Esophagus squamous epithelium (tissue), 5 donors: ENCODE measurements at places on chromosomes 3 and 15. TPM values are rescaled to one million over a fixed set of nuclear protein-coding genes. Genes with fewer than 3 reads are reported as not detected.

DNA sequence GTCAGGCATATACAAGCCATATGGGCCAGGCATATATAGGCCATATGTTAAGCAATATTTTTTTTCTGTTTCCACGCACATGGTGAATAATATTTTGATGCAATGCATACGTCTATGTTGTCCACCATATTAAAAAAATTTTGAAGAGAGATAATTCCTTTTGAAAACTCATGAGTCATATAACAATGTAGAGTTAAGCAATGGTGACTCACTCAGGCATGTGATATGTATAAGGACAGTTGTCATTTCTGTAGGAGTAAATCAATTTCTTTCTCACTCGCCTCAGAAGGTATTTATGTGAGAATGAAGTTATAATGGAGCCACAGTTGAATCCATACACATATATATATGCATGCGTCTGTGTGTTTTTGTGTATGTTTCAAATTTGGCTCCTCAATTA, 272.6 kb downstream of the EPHA3 start:
- no peaks in the 10 kb centered on the region for H3K4me1 ChIP-seq
- no peaks in the 10 kb centered on the region for H3K27me3 ChIP-seq
- H3K4me3 ChIP-seq = no peak overlapping the region
- no peaks in the 10 kb centered on the region for H3K36me3 ChIP-seq
- no peak for DNase-seq
- no peak overlapping the region for H3K27ac ChIP-seq

DNA sequence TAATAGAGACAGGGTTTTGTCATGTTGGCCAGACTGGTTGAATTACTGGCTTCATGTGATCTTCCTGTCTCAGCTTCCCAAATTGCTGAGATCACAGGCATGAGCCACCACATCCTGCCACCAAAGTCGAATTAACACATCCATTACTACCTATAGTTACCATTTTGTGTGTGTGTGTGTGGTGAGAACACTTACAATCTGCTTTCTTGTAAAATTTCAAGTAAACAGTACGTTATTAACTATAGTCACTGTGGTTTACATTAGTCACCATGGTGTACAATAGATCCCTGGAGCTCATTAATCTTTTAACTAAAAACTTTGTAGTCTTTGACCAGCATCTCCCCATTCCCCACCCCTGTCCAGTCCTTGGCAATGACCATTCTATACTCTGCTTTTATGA, 270.0 kb downstream of the NAALADL2 start:
- no peaks in the 10 kb centered on the region for H3K27me3 ChIP-seq
- H3K4me1 ChIP-seq = no peaks in the 10 kb centered on the region
- H3K27ac ChIP-seq = no peak overlapping the region
- H3K36me3 ChIP-seq = no peaks in the 10 kb centered on the region
- DNase-seq = no peak

DNA sequence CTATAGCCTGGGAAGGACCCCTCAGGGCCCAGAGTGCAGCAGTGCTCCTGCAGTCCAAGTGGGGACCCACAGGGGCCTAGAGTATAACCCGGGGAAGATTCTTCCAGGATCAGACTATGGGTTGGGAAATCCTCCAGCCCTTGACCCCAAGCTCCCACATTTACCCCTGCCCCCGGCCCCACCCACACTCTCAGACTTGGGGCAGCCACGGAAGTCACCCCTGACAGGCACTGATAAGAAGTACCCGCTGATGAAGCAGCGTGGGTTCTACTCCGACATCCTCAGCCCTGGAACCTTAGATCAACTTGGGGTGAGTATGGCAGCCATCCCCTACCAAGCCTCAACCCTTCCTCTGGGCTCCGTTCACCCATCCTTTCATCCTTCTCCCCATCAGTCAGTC, 6.3 kb downstream of the DNAH1 start:
- no peak overlapping the region for H3K4me3 ChIP-seq
- no peaks in the 10 kb centered on the region for H3K36me3 ChIP-seq
- H3K4me1 ChIP-seq = peaks cover 9% of the 10 kb centered on the region

GRCh38 chr3:171505822-171506333, 45.7 kb upstream of the TNIK start:
- H3K27me3 ChIP-seq = no peaks in the 10 kb centered on the region
- no peak overlapping the region for H3K4me3 ChIP-seq
- H3K4me1 ChIP-seq = no peaks in the 10 kb centered on the region
- H3K27ac ChIP-seq = no peak overlapping the region
- no peak for DNase-seq
- H3K36me3 ChIP-seq = no peaks in the 10 kb centered on the region

Gene LYZL4
- not detected for total RNA-seq

Gene ATP13A5
- 0.19 TPM for total RNA-seq
